Astrocyte (in vitro differentiated cells and primary cell): ENCODE measurements at places on chromosomes 7 and 10. TPM values are rescaled to one million over a fixed set of nuclear protein-coding genes. Genes with fewer than 3 reads are reported as not detected.

MASTL gene
- total RNA-seq: 6.7 and 7.7 TPM in 2 replicates

NACAD gene
- total RNA-seq: 18.3 and 21.6 TPM in 2 replicates

AHCYL2 gene
- 13.3 and 14.7 TPM in 2 replicates for total RNA-seq

DPCD gene
- total RNA-seq: 39.4 and 41.0 TPM in 2 replicates

DNA sequence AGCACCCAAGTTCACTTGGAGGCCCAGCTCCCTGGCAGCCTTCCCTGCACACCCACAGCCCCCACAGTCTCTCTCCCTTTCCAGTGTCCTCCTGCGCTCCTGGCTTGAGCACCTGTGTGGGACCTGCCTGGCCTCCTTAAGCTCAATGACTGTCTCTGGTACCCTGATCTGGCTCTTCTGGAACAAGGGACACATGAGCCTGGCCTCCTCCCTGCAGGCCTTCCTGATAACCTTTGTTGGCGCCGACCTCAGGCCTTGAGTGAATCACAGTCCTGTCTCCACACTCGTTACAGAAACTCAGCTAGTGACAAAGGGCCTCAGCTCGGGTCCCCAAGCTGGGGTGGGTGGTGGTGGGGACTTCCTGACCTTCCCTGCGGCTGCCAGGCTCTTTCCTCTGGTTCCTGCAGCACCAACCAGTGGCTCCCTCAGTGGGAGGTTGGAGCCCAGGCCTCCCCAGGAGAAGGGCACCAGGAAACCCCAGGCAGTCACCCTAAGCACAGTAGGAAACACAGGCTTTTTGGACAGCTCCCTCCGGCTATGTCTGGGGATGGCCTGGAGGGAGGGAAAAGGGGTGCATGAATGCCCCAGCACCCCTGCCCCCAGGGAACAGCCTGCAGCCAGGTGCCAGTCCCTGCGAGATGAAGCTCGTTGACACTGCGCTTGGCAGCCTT is 147.3 kb downstream of the SH3PXD2A start:
- peaks cover 8% of the 10 kb centered on the region for H3K4me1 ChIP-seq
- H3K27me3 ChIP-seq: no peaks in the 10 kb centered on the region
- no peak for DNase-seq
- H3K4me3 ChIP-seq: no peak overlapping the region
- no peaks in the 10 kb centered on the region for H3K36me3 ChIP-seq
- H3K27ac ChIP-seq: no peak overlapping the region

- no peak overlapping the region for H3K27ac ChIP-seq
- H3K36me3 ChIP-seq: no peaks in the 10 kb centered on the region
- no peaks in the 10 kb centered on the region for H3K4me1 ChIP-seq
- H3K27me3 ChIP-seq: no peaks in the 10 kb centered on the region
These were observed 14.3 kb downstream of the ZC3HAV1 start for GRCh38 chr7:139095194-139095659.

- no peaks in the 10 kb centered on the region for H3K36me3 ChIP-seq
- DNase-seq: no peak
- H3K4me3 ChIP-seq: no peak overlapping the region
- H3K27me3 ChIP-seq: no peaks in the 10 kb centered on the region
These were observed 287.8 kb downstream of the WDR11 start for GRCh38 chr10:121138918-121139317.

- H3K27me3 ChIP-seq: peaks cover 12% of the 10 kb centered on the region
- H3K4me3 ChIP-seq: no peak overlapping the region
- H3K27ac ChIP-seq: no peak overlapping the region
These were observed 53.3 kb downstream of the LRMDA start for GRCh38 chr10:75484717-75485116.

- H3K36me3 ChIP-seq: no peaks in the 10 kb centered on the region
- H3K4me3 ChIP-seq: no peak overlapping the region
- no peak overlapping the region for H3K27ac ChIP-seq
- H3K27me3 ChIP-seq: no peaks in the 10 kb centered on the region
These were observed 198.3 kb downstream of the HDAC9 start for GRCh38 chr7:18693816-18694215.

DNA sequence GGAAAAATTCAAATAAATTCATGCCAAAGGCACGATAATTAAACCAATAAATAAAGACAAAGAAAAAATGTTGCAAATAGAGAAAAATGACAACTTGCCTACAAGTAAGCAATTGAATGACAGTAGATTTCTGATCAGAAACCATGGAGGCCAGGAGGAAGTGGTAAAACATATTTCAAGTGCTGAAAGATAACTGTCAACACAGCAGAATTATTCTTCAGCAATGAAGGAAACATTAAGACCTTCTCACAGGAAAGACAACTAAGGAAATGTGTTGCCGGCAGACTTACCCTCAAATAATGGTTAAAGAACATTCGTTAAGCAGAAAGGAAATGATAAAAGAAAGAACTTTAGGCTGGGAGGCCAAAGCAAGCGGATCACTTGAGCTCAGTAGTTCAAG is 30.4 kb downstream of the RUNDC3B start:
- no peaks in the 10 kb centered on the region for H3K36me3 ChIP-seq
- H3K4me3 ChIP-seq: no peak overlapping the region
- H3K4me1 ChIP-seq: no peaks in the 10 kb centered on the region
- no peak overlapping the region for H3K27ac ChIP-seq
- no peak for DNase-seq

DNA sequence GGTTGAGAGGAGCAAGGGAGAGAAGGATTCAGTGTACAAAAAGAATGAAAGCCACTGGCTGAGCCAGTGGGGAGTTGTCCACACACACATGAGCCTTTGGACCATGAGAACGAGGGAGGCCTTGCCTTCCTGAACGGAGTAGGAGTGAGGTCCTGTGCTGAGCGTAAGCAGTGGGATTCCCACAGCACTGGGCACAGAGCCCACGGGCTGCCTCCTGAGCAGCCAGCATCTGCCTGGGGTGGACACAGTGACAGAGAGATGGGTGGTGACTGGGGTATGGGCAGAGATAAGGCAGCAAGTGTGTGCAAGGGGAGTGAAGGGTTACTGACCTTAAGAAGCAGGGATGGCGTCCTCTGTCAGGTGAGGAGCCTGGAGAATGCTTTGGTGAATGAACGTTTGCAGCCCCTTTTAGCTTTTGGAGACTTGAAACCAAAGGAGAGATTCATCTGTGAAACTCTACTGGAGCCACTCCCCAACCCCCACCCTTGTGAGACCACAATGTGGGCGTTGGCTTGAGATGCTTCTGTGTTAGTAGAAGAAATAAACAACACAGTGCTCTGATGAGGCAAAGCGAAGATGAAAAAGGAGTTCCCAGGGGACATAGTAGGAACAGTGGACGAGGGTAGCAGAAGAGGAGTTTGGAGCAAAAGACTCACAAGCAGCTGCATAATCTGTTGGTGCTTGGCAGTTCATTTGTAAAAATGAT is 56.5 kb downstream of the FIGNL1 start:
- H3K4me1 ChIP-seq: no peaks in the 10 kb centered on the region
- H3K27ac ChIP-seq: no peak overlapping the region
- H3K27me3 ChIP-seq: no peaks in the 10 kb centered on the region
- H3K36me3 ChIP-seq: no peaks in the 10 kb centered on the region
- DNase-seq: no peak
- H3K4me3 ChIP-seq: no peak overlapping the region

GRCh38 chr10:22704471-22704911 is 9.9 kb downstream of the PIP4K2A start:
- H3K4me1 ChIP-seq: no peaks in the 10 kb centered on the region
- H3K4me3 ChIP-seq: no peak overlapping the region
- H3K36me3 ChIP-seq: no peaks in the 10 kb centered on the region
- no peak for DNase-seq

- DNase-seq: no peak
- H3K4me1 ChIP-seq: no peaks in the 10 kb centered on the region
- no peaks in the 10 kb centered on the region for H3K27me3 ChIP-seq
- no peaks in the 10 kb centered on the region for H3K36me3 ChIP-seq
- no peak overlapping the region for H3K27ac ChIP-seq
- no peak overlapping the region for H3K4me3 ChIP-seq
These were observed 181.6 kb upstream of the HDAC9 start for GRCh38 chr7:18313965-18314364.

DNA sequence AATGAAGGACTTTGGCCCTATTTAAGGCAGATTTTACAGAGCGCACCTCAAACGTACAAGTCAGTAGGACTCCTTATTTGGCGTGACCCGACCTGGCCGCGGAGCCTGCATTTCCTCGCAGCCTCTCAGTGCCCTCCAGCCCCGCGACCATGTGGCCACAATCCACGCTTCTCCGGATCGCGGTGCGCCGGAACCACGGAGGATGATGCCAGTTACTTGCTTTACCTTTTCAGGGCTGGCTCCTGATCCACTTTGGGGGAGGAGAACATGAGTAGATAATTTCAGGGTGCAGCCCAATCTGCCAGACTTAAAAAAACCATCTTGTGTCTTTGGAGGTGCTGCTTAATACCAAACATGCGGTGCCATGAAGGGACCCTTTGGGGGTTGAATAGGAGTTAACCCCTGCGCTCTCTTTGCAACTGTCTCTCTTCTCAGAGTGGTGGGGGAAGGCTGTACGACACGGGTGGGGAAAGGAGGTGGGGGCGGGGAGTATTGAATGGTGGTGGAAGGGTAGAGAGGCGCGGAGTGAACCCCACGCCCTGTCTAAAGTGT is 1.5 kb downstream of the FRAT1 start:
- H3K4me1 ChIP-seq: peaks cover 8% of the 10 kb centered on the region
- no peaks in the 10 kb centered on the region for H3K36me3 ChIP-seq
- H3K4me3 ChIP-seq: peak overlapping the region; percentile 80
- DNase-seq: no peak
- peaks cover 29% of the 10 kb centered on the region for H3K27me3 ChIP-seq
